ENCODE measurements at places on chromosomes 6 and 20.

GRCh38 chr6:63558278-63558677 lies 14.0 kb upstream of the LOC128125822 start:
- no peak for DNase-seq

- no peak for DNase-seq
Measured at GRCh38 chr20:63891061-63892002, 3.6 kb upstream of the DNAJC5 start.

DNA sequence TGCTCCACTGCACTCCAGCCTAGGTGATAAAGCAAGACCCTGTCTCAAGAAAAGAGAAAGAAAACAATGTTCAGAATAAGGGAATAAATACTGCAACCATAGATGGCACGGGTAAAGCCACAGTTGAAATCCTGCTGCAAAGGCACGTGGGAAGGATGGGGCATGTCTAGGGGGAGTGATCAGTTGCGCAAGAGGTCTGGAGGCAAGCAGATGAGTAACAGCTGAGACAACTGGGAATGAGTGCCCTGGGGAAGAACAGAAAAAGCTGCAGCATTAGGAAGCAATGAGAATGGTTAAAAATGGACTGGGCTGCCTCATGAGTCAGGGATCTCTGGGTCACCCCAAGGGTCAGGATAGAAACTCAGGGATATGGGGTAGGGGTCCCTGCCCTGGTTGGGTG lies 96.3 kb downstream of the GMPR start:
- DNase-seq, result no peak

- no peak for DNase-seq
Measured at GRCh38 chr6:33694977-33695376, 16.5 kb downstream of the UQCC2 start.

DNA sequence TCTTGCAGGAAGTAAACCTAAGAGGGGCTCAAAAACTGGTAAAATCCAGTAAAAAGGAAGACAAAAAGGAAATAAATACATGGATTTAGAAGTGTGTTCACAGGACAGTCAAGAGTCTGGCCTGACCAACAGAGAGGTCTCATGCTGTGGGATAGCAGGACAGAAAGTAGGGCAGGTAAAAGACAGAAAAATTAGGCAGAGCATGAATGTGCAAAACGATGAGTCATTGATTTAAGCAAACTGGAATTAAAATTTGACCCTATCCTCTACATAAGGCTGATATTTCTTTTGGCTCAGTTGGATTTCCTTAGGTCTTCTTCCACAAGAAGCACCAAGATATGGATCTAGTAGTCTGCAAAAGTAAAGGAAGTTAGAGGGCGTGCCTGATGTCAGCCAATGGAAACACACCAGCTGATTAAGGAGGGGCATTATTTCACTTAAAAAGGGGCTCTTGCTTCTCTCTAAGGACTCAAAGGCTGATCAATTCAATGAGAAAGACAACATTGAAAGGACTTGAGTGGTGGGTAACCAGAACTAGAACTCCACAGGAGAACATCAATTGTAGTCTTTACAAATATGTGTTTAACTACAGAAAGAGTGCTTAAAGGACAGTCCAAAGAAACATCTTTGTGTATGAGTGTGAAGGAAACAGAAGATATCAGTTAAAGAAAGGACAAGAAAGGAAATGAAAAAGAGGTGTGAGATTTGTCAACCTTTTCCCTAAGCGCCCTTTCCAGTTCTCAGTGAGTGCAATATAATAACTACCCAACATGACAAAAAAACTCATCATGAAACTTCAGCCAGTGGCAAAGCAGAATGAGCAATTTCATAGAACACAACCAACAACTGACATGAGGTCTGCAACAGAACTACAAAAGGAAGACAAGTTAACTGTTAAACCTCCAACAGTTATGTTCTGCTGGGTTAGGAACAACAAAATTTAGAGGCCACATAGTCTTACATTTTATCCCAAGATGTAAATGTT lies 19.4 kb upstream of the MYB start:
- DNase-seq, result no peak

DNA sequence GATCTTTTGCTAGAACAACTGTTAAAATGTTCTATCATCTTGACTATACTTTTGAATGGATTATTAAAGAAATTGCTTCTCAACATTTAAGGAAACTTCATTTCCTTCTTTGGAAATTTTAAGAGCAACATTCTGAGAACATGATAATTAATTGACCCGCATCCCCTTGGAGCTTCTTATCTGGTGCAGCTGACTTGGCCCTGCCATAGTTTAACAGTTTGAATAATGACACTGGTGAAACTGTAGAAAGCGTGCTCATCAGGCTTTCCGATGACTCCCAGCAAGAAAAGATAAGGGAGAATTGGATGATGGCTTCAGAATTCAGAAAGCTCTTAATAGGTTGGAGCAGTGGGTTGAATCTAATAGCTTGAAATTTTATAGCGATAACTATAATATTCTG lies 38.1 kb downstream of the SNX9 start:
- no peak for DNase-seq

GRCh38 chr6:89434954-89435353 lies 2.0 kb downstream of the ANKRD6 start:
- no peak for DNase-seq

GRCh38 chr6:106098383-106099234 lies 12.5 kb downstream of the PRDM1 start:
- DNase-seq, result no peak
